T follicular helper cell (primary cell): ENCODE measurements at places on chromosomes 2 and 18.

DNA sequence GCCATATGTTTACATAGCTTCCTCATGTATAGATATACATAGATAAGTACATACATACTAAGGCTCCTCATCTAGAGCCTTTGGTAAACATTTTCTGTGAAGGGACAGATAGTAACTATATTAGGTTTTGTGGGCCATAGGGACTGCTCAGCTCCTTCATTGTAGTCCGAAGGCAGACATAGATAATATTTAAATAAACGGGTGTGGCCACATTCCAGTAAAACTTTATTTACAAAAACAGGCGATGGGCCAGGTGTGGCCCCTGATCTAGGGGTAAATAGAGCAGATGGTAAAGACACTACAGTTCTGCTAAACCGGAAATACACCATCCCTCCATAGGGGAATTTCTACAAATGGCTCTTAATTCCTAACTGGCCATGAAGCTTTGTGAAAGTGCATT, 7.3 kb downstream of the COQ10B start:
- DNase-seq: no peak

DNA sequence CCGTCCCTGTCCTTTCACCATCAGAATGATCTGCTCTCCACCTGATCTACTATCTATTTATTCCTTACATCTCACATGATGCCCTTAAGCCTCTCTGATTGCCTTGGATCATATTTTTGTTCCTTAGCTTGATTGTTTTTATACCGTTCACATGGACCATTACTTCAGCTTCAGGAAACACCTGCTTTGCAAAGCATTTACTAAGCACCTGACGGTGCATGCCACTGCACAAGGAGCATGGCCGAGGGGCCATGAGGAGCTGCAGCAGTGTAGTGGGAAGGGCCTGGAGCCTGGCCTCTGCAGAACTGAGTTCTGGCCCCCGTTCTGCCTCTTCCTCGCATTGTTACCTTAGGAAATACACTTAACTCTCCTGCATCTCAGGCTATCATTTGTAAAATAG, 124.1 kb upstream of the NDUFV2 start:
- no peak for DNase-seq

DNA sequence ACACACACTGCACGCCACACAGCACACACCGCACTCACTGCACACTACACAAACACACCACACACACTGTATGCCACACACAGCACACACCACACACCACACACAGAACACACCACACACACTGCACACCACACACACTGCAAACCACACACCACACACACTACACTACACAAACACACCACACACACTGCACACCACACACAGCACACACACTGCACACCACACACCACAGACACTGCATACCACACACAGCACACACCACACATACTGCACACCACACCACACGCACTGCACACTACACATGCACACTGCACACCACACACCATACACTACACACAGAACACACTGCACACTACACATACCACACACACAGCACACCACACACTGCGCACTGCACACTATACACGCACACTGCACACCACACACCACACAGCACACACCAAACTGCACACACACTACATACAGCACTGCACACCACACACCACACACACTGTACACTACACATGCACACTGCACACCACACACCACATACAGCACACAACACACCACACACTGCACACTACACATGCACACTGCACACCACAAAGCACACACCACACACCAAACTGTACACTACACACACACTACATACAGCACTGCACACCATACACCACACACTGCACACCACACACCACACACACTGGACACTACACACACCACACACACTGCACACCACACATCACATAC, 59.6 kb downstream of the ASB1 start:
- no peak for DNase-seq

GRCh38 chr2:184814421-184814820, 216.1 kb downstream of the ZNF804A start:
- DNase-seq: no peak

GRCh38 chr2:40281021-40281940, 170.6 kb downstream of the SLC8A1 start:
- no peak for DNase-seq

DNA sequence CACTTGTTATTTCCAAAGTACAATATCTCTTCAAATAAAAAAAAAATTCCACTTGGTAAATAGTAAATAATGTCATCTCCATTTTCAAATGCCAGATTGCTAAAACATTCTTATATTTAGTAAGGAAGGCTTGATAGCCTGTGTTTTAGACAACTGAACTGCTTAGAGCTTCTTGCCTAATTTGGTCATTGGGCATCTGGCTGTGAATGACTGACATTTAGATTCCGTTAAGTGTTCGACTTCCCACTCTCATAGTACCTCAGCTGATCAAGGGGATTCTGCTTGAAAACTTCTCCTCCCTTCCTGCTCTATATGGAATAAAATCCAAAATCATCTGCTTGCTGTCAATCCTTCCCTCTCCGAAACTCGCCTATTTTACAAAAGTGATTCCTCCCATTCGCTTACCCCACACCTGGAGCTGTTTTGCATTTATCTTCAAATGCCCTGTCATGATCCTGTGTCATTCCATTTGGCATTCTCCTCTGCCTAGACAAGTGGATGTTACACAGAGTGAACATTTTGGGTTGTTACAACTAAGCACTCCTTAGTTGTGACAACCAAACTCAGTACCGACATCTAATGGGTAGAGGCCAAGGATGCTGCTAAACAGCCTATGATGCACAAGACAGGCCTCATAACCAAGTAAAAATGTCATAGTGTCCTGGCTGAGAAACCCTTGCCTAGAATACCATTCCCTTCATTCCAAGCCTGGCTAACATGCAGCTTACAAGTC, 181.0 kb downstream of the CDH2 start:
- DNase-seq: no peak

DNA sequence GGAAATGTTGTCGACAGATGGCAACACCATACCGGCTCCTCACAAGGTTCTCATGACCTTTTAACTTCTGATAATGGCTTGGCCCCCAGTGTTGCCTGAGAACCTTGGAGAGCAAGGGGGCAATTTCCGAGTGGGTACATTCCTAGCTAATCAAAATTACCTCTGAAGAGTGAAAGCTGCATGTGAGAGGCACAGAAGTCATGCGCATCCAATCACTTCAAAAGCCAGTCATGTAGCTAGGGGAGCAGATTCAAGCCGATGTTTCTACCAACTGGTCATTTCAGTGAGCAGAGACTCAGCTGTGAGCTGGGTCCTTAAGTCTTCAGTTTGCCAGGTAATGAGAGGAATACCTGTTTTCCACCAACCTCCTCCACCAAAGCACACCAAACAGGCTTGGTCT, 111.4 kb downstream of the LIPG start:
- DNase-seq: no peak

DNA sequence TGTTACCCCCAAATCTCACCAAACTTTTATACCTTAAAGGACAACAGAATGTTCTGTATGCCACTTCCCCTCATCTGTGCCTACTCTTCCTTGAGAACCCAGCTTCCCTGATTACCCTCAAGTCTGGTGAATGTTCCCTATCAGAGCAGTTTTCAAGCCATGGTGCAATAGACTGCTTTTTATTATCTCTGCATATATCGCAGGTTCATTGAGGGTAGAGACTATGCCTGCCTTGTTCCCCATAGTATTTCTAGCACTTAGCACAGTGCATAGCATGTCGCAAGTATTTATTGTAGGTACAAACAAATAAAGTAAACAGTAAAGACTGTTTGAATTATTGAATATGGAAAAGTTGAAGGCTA, 146.6 kb downstream of the HAUS1 start:
- DNase-seq: no peak

- no peak for DNase-seq
Observed at GRCh38 chr2:184039493-184039892, 558.8 kb upstream of the ZNF804A start.

- DNase-seq: no peak
Observed at GRCh38 chr2:200380091-200380561, 73.6 kb downstream of the SPATS2L start.

GRCh38 chr2:20040489-20041172, 10.8 kb downstream of the LAPTM4A start:
- DNase-seq: no peak

GRCh38 chr18:41113885-41114482, 841.0 kb upstream of the PIK3C3 start:
- DNase-seq: no peak

- DNase-seq: no peak
Observed at GRCh38 chr18:73365018-73365417, 497.2 kb upstream of the NETO1 start.
